Stimulated activated CD4-positive, alpha-beta T cell treated with anti-CD3 and anti-CD28 coated beads, Interleukin-12 subunit alpha, Interleukin-12 subunit beta, amount 100 ng/mL, for 24 hours (primary cell): ENCODE measurements at places on chromosomes 13 and 19.

GRCh38 chr19:50419022-50419579 is 363 bp downstream of the SPIB start:
- DNase-seq: no peak

DNA sequence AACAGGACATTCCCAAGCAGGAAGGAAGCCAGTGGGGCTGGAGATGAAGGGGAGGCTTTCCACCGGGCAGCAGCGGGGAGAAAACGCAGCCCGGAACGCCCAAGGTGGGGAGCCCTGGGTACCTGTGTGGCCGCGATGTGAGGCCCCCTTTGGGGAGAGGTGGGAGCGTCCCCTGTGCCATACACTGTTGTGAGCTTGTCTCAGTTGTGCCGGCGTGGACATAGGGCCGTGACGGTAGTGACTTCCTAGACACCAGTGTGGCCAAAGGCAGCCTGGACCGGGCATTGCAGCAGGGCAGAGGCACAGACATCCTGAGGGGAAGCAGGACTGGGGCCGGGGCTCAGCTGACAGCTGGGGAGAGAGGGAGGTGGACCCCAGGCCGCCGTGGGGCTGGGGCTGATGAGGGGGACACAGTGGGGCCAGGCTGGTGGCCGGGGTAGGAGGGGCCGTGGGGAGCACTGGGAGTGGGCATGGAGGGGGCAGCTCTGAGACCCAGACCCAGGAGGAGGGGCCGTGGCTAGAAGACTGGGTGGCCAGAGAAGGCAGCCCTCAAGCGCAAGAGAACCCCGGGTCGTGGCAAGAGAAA is 38.5 kb upstream of the TFDP1 start:
- DNase-seq: no peak

DNA sequence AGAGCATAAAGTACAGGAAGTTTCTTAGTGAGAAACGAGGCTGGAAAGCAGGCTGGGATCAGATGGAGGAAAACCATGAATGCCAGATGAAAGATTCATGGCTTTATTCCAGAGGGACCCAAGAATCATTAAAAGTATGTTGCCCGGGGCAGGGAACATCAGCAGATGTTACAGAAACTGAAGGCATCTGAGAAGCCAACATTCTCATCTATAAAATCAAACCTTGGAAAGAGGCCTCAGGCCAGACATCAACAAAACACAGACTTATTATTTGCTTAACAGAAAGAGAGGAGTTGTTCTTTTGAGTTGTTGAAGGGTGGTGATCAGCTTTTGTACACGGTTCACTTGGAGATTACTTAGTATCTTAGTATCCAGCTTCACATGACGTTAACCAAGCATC is 543.6 kb downstream of the RFC3 start:
- no peak for DNase-seq

DNA sequence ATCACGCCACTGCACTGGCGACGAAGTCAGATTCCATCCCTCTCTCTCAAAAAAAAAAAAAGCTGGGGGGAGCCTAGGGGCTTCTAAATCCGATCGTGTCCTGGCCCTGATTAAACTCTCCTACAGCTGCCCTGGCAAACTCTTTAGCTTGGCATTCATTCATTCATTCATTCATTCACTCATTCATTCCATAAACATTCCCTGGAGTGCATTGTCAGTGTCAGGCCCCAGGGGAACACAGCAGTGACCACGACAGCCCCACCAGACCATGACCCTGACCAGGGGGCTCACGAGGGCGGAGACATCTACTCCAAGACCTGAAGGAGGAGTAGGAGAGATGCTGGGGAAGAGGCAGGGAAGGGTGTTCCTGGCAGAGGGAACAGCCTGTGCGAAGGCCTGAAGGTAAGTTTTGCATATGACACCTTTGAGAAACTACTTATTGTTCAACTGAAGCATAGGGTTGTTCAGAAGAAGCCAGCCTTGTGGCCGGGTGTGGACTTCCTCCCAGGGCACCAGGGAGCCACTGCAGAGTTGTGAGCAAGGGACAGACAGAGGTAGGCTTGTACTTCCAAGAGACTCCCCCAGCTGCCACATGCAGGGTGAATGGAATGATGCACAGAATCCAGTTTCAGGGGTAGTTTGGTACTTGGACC is 24.5 kb downstream of the CEACAM16 start:
- DNase-seq: no peak

DNA sequence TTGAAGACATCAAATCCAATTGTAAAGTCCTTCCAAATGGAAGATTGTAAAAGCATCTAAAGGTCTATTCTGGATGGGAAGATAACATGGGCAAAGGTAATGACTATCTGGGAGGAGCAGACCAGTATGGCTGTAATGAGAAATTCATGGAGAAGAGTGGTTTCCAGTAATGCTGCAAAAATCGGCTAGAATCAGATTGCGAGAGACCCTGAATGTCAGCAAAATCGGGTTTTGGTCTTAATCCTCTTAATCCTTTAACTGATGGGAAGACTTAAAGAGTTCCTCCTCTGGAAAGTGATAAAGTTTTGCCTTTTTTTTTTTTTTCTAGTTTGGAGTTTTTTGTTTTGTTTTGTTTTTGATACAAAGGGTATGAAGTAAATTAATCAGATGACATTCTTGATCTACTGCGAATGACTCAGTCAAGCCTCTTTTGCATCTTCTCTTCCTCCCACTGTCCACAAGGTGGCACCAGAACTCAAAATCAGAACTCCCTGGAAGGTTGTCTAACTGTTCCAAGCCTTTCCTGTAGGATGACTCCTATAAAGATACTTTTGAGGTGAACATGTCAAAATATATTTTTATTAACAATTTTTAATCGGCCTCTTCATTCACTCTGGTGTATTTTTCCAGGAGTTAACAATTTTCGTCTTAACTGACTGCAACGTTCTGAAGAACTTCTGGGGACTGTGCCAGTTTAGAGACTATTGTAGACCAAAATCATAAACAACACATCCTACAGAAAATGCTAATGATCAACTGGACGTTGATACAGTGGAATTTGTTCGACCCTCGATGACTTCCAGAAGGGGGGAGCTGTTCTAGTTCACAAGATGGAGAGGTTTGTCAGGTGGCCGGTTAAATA is 213.3 kb upstream of the MIR17HG start:
- DNase-seq: no peak

DNA sequence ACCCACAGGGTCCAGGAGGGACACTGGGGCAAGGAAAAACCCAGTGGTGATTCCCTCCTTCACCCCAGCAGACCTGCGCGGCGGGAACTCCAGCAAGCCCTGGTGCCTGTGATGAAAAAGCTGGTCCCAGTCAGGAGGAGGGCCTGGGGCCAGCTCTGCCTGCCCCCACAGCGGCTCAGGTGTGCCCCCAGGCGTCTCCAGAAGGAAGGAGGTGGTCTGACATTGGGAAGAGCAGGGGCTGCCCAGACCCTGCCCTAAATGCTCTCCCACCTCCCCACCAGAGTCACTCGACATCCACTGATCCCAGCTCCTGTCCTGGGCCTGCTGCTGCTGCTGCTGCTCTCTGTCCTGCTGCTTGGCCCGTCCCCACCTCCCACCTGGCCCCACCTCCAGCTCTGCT is 6.2 kb downstream of the PTH2 start:
- no peak for DNase-seq

DNA sequence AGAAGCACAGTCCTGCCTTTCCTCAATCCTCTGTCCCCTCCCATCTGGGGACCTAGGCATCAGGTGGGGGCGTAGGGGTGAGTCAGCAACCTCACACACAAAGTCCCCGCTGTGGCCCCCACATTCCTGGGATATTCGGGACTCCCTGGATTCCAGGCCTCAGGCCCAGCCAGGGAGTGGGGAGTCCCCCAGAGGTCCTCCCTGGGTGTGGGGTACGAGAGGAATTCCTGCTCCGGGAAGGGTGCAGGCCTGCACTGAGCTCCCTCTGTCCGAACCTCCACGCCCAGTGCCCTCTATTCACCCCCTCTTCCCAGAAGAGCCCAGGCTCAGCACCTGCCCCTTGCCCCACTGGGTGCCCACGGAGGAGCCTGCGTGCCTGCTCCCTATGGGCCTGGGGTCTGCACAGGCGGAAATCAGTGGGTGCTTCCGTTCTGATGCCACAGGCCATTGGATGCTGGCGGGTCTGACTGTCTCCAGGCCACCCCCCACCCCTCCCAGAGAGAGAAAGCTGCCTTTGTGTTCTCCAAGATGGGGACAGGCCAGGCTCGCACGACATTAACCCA is 3.4 kb downstream of the CADM4 start:
- DNase-seq: no peak

- DNase-seq: no peak
Measured at GRCh38 chr13:95392597-95392996, 91.3 kb upstream of the ABCC4 start.

GRCh38 chr13:85261757-85262346 is 537.4 kb downstream of the SLITRK6 start:
- no peak for DNase-seq

GRCh38 chr19:57099199-57099661 is 20.6 kb upstream of the USP29 start:
- peak; percentile 51 for DNase-seq

GRCh38 chr13:59879281-59879680 is 284.4 kb downstream of the DIAPH3 start:
- DNase-seq: no peak

- no peak for DNase-seq
Measured at GRCh38 chr13:52703482-52703881, 36.1 kb downstream of the CNMD start.

DNA sequence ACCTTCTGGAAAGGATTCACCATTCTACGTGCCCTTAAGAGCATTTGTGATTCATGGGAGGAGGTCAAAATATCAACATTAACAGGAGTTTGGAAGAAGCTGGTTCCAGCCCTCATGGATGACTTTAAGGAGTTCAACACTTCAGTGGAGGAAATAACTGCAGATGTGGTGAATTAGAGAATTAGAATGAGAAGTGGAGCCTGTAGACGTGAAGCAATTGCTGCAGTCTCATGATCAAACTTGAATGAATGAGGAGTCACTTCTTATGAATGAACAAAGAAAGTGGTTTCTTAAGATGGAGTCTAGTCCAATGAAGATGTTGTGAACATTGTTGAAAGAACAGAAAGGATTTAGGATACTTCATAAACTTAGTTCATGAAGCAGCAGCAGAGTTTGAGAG is 129.1 kb downstream of the TNFRSF19 start:
- DNase-seq: no peak

DNA sequence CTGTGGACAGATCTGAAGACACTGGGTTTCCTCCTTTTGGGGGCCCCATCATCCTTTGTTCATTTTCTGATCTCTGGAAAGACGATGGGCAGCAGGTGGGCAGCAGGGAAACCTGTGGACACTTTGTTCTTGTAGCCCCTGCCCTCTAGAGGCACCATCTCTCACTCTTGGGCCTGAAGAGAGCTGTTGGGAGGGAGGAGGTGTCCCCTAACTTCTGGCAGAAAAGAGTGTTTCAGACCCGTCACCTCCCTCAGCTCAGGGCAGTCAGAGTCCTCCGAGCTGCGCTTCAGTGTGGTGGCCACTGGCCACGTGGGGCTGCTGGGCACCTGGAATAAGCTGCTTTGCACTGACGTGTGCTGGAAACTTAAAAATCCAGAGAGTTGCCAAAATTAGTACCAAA is 26.9 kb upstream of the RNF17 start:
- DNase-seq: no peak

DNA sequence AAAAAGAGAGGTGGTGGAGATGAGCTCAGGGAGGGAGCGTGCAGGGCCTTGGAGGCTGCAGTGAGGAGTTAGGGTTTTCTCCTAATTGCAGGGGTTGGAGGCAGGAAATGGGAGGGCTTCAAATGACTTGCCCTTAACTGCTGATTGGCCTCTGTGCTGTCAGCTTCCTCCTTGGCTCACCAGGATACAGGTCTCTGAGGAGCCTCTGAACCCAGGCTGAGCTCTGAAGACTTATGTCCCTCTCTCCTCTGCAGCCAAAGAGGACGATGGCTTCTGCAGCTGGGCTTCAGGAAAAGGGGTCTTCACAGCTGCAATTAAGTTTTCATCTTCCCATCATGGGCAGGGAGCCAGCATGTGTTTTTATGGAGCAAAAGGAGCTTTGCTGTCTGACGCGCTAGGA is 6.7 kb upstream of the RANBP3 start:
- DNase-seq: no peak

GRCh38 chr19:56273563-56274117 is 1.1 kb downstream of the EDDM13 start:
- DNase-seq: no peak

DNA sequence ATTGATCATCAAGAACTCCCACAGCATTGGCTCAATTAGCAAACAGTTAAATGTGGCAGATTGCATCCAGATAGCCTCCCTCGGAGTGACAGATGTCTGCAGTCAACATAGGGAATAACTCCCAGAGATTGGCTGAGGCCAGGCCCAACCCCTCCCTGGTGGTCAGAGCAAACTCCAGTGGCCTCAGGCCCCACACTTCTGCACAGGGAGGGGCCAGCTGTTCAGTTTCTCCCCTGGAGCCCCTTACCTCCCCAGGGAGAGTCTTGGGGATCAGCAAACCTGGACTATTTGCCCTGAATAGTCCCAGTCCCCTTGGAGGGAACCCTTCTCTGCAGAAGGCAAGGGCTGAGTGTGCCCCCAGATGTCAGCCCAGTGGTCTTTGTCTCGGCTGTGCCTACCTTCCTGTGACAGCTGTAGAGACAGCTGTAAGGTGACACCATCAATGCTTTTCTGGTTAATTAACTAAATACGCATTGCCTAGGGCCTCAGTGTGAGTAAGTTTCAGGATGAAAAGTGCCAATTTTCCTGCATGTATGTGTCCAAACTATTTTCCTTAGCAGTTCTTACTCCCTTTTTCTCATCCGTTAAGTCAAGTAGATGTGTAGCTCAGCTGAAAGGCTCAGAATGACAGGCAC is 102.7 kb upstream of the UQCRFS1 start:
- no peak for DNase-seq

GRCh38 chr13:109785141-109785891 is 1.1 kb downstream of the IRS2 start:
- DNase-seq: no peak

DNA sequence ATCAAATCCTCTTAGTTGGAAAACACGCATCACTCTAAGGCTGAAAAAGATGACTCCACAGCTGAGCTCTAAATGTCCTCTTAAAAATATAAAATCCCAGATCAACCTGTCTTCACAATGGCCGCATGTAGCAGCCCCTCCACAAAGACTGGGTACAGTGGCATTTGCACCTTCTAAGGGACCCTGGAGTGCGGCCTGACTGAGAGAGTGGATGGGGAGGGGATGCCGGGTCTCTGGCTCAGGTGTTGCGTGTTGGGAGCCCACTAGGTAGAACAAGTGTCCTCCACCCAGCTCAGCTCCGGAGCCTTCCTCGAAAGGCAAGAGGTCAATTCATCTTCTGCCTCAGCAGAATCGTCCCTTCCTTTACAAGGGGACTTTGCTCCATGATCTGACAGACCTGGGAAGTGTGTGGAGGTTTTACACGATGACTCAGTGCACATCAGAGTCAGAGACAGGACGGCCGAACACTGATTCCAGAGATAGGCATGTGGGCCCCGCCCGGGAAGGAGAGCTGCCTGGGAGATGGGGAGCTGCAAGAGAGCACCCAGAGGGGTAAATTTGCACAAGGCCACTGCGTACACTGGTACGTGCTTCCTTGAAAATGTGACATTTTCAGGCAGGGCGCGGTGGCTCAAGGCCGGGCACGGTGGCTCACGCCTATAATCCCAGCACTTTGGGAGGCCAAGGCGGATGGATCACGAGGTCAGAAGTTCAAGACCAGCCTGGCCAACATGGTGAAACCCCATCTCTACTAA is 23.5 kb upstream of the SLC15A1 start:
- DNase-seq: no peak

GRCh38 chr13:111652676-111653075 is 332.2 kb downstream of the TEX29 start:
- no peak for DNase-seq

GRCh38 chr19:1107661-1108261 is 4.0 kb downstream of the GPX4 start:
- no peak for DNase-seq

GRCh38 chr13:107295416-107296140 is 727.6 kb upstream of the ARGLU1 start:
- no peak for DNase-seq
